ENCODE measurements at places on chromosomes 1 and 21.
A peak's percentile ranks its signal among the peaks of the same experiment; 100 is the strongest.

DNA sequence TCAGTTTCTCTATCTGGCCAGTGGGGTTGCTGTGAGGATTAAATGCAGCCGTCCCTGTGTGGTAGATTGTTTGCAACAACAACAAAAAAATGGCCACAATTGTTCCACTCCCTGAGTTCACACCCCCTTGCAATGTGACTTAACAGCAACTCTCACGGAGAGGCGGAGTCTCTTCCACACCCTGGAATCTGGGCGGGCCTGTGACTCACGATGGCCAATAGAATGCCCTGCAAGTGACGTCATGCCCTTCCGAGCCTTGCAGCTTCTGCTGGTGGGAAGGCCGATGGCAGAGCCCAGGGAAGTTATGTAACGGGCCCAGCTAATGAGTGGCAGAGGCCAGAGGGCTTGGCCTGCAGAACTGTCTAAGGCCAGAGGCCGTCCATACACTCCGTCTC lies 87.9 kb downstream of the RIPK4 start:
- DNase-seq = peak; percentile 92

GRCh38 chr1:89771991-89772560 lies 48.8 kb upstream of the LRRC8D start:
- no peak for DNase-seq

DNA sequence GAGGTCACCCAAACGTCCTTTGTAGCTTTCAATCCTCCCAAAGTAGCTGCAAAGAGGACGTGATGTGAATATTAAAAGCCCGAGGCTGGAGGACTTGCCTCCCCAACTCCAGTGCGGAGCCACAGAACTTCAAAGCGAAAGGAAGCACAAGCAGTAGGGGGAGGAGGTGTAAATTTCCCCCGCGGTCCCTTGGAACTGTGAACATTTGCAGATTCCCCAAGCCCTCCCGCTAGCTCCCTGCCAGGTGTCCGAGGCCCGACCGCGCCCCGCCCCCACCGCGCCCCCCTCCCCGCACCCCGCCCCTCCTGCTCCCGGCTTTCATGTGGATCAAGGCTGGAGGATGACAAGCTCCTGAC lies 41.5 kb upstream of the HAO2 start:
- DNase-seq = no peak

DNA sequence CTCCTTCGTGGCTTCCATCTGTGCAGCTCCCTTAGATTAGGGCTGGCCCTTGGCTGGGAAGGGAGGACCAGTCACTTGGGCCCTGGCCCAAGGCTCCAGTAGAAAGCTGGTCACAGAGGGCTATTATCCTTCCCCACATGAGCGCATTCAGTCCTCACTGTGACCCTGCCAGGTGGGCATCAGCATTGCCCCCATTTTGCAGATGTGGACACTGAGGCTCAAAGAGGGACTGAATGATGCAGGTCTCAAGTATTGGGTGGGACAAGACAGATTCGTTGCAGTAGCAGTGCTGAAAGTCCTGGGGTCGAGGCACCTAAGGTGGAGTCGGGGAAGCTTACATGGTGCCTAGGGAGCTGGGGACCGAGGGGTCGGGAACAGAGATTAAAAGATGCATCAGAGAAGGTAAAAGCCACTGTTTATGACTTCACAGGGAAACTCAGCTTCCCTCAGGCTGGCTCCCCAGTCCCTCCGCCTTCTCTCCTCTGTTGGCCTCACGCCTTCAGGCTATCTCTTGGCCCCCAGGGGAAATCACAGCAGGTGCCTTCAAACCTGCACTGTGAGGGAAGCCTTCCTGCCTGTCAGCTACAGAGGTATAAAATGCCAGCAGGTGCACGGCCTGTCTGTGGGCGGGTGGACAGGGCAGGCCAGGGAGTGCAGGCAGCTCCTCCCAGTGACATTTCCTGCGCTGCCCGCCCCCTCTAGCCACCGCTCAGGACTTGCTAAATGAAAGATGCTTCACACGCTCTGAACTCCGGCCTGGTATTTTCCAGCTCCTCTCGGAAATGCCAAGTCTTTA lies 178.4 kb downstream of the GRIK3 start:
- no peak for DNase-seq

- DNase-seq = no peak
These were observed 1.3 kb upstream of the H3-3A start for GRCh38 chr1:226061068-226061840.

- no peak for DNase-seq
These were observed 42.0 kb upstream of the LHX8 start for GRCh38 chr1:75092141-75092540.

DNA sequence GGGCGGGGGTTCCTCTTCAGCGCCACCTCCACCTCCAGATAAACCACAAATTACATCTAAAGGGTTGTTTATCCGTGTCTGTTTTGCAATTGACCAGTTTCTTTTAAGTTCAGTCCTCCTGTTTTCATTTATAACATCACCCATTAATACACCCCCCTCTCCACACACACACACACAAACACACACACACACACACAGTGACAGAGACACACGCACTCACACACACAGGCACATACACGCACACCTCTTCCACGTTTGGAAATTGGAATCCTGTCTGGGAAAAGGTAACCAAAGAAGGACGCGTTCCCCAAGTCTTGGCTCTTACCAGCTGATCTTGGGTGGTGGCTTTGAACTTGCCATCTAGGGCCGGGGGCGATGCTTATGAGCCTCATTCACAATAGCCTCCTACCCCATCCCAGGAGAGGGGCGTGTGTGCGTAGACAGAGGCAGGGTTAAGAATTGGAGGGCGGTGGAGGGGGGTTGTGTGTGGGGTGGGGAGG lies 442 bp upstream of the CSMD2 start:
- DNase-seq = no peak

DNA sequence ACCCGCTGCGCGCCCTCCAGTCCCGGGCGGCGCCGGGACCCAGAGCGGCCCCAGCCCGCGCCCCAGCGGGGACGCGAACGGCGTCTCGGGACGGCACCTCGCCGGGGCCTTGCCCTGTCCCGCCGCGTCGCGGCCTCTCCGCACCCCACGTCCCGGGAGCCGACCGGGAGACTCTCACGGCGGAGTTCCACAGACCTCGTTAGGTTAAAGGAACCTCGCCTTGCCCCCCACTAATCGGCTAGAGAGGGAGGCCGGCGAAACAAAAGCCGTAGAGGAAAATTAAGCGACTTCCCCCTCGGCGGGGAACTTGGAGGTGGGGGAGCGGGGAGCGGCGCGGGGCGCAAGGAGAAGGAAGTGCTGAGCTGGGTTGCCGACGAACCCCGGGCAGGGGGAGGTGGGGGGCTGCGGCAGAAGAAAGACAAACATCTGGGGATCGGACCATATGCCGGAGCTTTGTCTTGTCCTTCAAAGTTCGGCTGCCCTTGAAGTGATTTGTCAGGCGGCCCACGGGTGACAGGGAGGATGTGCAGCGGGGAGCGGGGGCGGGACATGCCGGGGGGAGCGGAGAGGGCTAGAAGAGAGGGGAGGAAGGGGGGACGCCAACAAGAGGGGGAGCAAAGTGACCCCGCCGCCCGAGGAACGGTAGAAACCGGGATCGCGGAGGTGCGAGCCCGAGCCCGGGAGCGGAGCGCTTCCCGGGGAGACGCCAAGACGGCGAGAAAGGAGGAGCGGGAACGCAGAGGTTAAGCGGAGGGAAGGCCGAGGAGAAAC lies 120.0 kb upstream of the RRP15 start:
- peak; percentile 26 for DNase-seq

- DNase-seq = no peak
These were observed 151.6 kb downstream of the CNIH3 start for GRCh38 chr1:224767676-224768075.

DNA sequence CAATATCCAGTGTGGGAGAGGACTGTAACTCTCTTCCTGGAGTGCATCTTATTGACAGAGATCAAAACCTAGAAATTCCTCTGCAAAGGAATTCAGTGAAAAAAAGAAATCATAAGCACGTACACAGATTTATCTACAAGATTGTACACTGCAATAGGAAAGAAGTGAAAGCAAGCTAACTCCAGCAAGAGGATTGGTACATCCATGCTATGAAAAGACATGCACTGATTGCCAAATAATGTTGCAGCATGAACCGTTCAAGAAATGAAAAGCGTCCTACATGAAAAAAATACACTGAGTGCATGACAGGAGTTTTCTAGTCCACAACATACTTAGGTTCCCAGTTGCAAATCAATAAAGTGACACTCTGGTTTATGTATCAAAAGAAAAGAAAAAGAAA lies 1.9 kb upstream of the MGST3 start:
- no peak for DNase-seq

- DNase-seq = no peak
These were observed 81.2 kb downstream of the ADCY10 start for GRCh38 chr1:167832693-167833092.

DNA sequence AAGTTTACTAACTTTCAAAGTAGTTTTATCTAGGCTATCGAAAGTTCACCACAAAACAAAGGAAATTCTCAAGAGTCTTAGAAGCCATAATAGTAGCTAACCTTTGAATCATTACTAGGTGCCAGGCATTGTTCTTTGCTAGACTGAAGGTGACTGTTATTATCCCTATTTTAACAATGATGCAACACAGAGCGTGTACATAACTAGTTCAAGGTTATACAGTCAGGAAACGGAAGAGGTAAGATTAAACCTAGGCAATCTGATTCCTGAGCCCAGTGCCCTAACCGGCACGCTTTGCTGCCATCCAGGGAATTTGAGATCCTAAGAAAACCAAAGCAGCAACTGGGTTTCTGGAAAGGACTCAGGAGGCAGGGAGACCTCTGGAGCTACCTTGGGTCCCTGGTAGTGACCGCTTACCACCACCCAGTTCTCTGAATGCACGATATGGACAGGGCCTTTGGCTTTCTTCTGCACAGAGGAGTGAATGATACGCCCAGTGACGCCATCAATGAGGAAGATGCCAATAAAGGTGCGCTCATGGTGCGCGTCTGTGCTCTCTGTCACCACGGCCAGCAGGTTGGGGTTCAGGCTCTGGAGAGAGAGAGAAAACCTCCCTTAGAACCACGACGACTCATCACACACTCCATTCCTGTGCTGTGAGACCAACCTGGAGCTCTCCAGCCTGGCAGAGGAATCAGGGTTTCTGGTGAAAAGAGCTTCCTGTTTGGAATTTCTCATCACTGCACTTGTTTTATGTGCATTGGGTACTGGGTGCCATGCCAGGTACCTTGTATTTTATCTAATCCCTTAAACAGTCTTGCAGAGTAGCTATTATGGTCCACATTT lies 13.1 kb upstream of the UBR4 start:
- no peak for DNase-seq

DNA sequence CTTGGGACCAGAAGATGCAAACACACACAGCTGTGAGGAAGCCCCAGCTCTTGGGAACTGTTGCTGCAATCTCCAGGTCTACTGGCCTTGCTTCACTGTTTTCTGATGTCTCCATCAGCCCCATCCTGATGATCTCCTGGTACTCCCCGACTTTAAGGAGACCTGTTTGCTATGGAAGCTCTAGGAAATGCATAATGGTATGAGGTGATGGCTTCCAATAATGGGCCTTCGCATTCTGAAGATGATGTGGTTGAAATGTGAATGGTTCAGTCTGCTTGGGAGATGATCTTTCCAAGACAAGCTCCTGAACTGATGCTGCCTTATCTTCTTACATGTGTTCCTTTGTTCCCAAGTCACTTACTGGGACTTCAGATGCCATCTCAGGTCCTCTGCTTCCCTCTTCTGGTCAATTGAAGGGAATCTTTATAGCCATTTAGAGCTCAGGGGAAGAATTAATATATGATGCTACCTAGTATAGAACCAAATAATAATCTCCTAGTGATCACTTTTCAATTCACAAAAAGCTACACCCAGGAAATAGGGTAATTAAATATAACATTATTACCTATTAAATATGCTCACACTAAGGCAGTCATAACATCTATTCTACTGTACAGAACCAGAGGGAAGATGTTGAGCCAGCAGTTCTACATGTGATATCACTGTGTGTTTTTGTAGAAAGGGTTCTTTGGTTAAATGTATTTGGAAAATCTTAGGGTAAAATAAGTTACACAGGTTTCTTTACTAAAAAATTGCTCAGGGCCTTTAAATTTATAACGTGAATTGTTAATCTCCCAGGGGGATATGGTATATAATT lies 73.9 kb upstream of the VTCN1 start:
- peak; percentile 61 for DNase-seq

DNA sequence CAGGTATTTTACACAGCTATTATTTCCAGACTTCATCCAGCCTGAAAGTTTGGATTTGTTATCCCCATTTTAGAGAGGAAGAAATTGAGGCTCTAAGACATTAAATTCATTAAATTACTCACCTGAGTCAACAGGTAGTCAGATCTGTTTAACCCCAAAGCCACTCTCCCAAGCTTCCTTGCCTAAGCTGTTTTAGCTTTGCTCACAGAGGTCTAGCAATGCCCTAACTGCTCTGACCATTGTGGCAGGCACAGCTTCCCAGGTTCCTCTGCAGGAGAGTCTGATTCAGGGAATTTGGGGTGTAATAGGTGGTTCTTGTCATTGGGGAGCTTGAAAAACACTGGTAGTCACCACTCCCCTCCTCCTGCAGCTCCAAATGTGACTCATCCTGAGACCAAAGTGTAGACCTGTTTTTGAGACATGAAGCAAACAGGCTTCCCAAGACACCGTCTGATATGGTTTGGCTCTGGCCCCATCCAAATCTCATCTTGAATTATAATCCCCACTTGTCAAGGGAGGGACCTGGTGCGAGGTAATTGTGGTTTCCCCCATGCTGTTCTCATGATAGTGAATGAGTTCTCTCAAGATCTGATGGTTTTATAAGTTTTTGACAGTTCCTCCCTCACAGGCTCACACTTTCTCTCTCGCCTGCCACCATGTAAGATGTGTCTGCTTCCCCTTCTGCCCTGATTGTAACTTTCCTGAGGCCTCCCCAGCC lies 142.8 kb upstream of the DNAH14 start:
- DNase-seq = no peak

- peak; percentile 80 for DNase-seq
These were observed 12.8 kb downstream of the PPFIA4 start for GRCh38 chr1:203038891-203039608.

GRCh38 chr1:150562446-150563339 lies 13.5 kb downstream of the ADAMTSL4 start:
- DNase-seq = no peak

DNA sequence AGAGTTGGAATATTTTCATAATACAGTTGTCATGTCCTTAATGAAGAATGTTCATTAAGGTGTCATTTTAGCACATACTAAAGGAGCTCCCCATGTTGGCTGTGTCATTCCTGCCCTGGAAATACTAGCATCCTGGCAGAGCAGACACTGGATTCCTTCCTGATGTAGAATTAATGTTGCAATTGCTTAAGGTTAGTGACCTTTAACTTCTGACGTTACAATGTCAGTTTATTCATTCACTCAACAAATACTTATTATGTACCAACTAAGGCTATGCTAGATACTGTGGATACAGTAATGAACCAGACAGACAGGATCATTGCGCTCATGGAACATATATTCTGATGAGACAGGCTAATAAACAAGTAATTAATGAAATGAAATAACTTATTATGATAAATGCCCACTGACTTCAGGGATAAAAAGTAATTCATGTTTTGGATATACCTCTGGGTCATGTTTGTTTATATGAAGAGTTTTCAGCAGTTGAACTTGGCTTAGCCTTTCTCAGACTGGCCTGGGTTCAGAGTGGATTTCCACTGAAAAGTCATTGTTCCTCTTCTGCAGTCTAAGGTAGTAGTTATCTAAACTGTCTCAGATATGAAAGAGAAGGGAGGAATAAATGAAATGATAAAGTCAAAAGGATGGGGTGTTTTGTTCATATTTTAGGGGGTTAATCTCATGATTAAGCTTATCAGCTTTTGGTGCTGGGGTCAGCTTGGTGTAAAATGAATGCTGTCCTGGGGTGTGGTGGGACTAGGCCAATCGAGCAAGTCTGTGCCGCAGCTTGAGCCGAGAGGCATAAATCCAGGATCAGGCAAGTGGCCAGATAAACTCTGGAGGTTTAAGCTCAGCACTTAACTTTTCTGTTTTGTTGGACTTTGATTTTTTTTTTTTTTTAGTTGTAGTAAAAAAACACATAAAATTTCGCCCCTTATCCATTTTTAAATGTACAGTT lies 43.3 kb upstream of the KCNQ4 start:
- no peak for DNase-seq

Data from AG08396 (cell line).